Panc1 (cell line): ENCODE measurements at places on chromosomes 6 and 20.

DNA sequence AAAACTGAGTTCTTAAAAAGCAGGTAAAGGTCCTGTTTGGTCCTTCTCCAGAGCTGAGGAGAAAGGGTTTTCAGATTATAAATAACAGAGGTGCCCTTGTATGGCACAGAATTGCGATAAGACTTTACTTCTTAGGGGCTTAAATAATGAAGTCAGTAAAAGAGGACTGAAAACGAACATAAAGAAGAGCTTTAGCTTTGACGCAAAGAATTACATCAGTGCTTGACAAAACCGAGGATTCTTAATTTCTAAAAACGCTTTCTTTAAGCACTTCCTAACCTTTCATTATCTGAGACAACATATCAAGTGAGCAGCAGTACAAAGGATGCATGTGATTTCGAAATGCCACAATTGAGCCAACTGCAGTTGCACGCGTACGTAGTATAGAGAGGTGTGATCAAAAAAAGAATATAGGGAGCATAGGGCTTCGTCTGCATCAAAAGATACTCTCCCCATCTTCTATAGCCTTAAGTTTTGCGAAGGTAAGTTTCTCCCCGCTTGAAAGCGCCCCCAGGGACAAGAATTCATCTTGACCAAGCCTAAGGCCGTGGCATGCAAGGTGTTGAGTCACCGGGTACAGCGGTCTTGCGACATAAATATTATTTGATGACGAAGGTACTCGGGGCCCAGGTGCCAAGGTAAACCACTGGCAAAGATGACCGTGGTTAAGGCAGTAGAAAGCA, 778 bp upstream of the LOC128125822 start:
- peak; percentile 67 for DNase-seq

- no peak for DNase-seq
Observed at GRCh38 chr20:16732506-16733152, 2.8 kb downstream of the SNRPB2 start.

DNA sequence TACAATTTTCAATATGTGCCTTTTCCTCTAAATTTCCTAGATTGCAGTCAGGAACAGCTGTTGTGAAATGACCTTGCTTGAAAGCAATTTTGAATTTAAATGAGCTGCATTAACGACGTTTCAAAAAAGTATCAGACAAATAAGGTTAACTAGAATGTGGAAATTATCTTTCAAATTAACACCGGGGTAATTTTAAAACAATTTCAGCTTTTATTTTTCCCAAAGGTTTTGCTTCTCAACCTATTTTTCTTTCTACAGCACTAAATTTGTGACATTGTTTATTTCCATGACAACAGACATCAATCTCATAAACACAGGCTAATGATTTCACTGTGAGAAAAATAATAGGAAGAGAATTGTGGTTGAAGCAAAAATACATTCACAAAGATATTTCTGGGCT, 38.5 kb downstream of the COL12A1 start:
- DNase-seq, result no peak

DNA sequence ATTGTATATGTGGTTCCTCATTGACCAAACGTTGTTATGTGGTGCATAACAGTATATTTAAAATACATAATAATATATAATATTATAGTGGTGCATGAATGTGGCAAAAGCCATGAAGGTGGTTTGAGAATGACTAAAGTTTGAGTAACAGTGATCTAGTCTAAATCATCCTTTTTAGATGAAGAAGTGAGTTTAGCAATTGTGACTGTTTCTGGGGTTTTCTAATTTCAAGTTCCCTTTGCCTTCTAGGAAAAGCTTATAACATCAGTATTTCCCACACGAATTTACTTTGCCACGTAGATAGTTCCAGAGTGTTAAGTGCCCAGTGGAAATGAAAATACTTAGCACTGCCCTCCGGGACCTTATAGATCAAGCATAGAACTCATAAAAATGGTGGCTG, 40.9 kb downstream of the ARFGEF2 start:
- no peak for DNase-seq

GRCh38 chr6:131060311-131060710, 2.7 kb downstream of the EPB41L2 start:
- no peak for DNase-seq

GRCh38 chr6:14918200-14918907, 327.5 kb upstream of the JARID2 start:
- no peak for DNase-seq
